Spinal cord (tissue), 10 donors: ENCODE measurements at places on chromosomes 4 and X.

GRCh38 chr4:41748571-41749475 lies at the start of gene PHOX2B:
Gene PHOX2B (minus strand): TSS chr4:41748725. CDS start chr4:41748610, 115 bp downstream.
- DNase-seq: no peak

- DNase-seq: no peak
These were observed 92.9 kb upstream of the MSX1 start for GRCh38 chr4:4766564-4766963.

GRCh38 chr4:123034023-123034422 lies 111.6 kb upstream of the NUDT6 start:
- no peak for DNase-seq

DNA sequence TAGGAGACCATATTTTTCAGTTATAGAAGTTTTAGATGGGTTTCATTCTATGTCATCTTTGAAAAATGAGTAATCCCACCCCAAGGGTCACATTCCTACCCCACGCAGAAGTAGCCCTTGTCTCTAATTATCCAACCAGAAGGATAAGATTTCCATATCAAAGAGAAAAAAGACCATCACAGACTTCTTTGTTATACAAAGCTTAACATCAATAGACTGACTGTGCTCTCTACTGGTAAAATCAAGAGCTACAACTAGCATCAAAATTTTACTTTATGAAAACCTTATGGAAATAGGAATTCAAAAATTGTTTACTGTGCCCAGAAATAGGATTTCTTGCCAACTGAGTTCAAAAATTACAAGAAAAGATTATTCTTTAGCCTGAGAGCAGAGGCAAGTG lies 24.9 kb downstream of the TNMD start:
- DNase-seq: no peak

GRCh38 chrX:154596290-154596929 lies 11.5 kb downstream of the CTAG1A start:
- DNase-seq: no peak

- DNase-seq: no peak
These were observed 2.5 kb upstream of the USP11 start for GRCh38 chrX:47230136-47230868.

DNA sequence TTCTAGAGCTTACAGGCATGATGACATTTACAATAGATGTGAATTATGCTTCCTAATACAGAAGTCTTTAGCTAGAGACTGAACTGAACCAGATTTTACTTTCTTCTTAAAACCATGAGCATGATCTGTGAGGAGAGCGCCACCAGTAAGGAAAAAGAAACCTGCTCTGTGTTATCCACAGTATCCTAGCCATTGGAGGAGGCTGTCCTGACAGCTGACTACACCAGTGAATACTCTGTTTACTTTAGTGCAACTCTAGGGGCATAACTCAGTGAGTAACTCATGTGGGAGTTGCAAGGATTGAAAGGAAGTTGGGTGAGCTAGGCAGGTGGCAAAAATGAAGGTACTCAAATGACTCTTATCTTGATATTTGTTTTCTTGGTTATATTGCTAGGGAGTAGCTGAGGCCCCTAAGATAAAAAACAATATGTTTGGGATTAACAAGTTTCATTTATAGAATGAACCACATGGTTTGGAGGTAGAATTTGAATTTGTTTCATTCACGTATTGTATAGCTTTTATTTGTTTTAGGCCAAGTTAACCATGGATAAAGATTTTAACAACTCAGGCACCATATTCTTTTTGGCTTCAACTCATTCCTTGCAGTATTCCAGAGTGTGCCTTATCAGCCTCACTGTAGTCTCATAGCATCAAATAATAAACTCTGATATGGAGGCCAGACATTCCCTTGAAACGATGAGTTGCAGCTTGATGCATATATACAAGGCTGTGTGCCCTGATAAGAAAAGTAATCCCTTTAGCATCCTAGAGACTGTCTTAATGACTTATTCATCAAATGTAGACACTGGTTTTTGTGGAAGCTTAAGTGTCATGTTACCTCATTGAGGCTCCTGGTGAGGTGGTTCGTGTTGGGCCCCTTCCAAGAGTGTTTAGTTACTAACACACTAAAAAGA lies 2.5 kb downstream of the BMP3 start:
- DNase-seq: no peak

GRCh38 chrX:19627533-19627932 lies 112.2 kb upstream of the MAP3K15 start:
- no peak for DNase-seq

- DNase-seq: no peak
These were observed 18.6 kb downstream of the TBCK start for GRCh38 chr4:106297245-106298035.

- no peak for DNase-seq
These were observed 384.6 kb downstream of the PPP3CA start for GRCh38 chr4:100962698-100963097.

GRCh38 chrX:101108284-101108683 lies 10.3 kb downstream of the CENPI start:
- no peak for DNase-seq

DNA sequence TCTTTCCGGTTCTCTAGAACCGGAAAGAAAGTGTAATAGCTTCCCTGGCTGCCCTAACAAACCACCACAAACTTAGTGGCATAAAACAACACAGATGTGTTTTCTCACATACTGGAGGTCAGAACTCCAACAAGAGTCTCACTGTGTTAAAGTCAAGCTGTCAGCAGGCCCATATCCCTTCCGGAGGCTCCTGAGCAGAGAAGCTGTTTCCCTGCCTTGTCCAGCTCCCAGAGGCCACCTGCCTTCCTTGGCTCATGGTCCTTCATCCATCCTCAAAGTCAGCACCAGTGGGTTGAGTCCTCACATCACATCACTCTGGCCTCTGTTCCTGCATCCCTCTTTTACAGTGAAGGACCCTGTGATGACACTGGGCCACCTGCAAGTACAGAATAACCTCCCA lies 49.8 kb upstream of the HMX1 start:
- DNase-seq: no peak

- DNase-seq: no peak
These were observed 949.9 kb downstream of the TECRL start for GRCh38 chr4:63459329-63459728.

GRCh38 chrX:106862972-106863688 lies 40.0 kb downstream of the RIPPLY1 start:
- peak; percentile 0 for DNase-seq

DNA sequence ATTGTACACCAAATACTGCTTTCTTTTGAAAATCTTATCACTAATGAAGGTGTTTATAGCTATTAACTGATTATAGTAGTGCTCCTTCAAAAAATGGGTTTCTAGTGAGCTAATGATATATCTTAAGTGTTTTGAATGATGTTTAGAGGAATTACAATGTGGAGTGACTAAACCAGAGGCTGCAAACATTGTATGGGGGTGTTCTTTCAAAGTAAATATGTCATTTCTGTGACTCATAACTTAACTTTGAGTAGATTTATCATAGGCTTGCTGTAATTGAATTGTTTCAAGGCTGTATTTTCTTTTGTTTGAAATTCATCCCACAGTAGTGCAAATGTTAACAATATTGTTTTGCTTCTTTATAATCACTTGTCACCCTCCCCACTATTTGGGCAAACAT lies 141.6 kb downstream of the IL1RAPL2 start:
- DNase-seq: no peak

GRCh38 chrX:104270212-104270611 lies 15.5 kb upstream of the ESX1 start:
- no peak for DNase-seq

DNA sequence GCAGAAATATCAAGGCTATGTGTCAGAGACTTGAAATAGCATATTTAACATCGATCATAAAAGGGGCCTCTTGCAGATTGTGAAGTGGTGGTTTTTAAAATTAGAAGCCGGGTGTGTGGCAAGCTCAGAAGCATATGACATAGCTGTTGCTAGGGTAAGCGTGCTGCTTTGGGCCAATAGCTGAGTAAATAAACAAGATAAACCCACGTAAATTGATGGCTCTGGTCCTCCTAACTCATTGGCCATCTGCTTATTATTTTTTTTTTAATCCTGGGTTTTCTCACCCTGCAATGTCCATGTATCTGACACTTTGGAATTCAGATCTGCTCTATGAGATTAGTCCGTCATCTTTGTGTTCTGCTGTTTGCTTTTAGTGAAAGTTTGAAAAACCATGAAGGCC lies 32.6 kb upstream of the STOX2 start:
- no peak for DNase-seq

GRCh38 chrX:108456971-108457477 lies 17.4 kb downstream of the COL4A5 start:
- DNase-seq: no peak

GRCh38 chrX:153588021-153588781 lies 10.7 kb downstream of the CCNQ start:
- no peak for DNase-seq

GRCh38 chrX:4936315-4936714 lies 1222.9 kb upstream of the PRKX start:
- no peak for DNase-seq

DNA sequence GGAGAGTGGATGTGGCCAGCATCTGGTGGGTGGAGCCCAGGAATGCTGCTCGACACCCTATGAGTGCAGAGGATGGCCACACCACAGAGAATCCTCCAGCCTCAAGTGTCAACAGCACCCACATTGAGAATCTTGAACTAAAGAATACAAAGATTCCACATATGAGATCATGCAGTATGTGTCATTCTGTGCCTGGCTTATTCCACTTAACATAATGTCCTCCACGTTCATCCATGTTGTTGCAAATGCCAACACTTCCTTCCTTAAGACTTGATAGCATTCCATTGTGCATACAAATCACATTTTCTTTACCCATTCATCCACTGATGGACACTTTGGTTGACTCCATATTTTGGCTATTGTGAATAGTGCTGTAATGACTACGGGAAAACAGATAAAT lies 145.8 kb downstream of the PRKX start:
- DNase-seq: no peak

DNA sequence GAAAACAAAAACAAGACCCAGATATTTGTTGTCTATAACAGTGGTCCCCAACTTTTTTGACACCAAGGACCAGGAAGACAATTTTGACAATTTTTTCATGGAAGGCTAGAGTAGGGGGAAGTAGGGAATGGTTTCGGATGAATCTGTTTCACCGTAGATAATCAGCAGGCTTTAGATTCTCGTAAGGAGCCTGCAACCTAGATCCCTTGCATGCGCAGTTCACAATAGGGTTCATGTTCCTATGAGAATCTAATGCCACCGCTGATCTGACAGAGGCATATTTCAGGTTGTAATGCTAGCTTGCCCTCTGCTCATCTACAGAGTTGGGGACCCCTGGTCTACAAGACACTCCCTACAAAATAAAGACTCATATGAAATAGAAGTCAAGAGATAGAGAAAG lies 229.8 kb downstream of the NDST4 start:
- no peak for DNase-seq

DNA sequence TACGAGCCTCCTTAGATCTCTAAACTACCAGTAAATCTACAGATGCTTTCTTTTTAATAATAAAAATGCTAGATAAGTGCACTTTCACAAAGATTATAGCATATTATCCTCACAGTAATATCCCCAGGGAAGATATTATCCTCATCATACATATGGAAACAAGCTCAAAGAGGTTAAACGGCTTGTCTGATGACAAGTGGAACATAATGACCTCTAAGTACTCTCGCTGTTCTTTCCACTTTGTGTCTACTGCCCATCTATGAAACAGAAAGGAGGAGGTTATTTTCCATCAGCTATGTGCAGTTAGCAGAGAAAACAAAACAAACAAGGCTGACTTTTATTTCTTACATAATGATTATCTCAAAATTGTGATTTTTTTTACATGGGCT lies 42.8 kb upstream of the PRDM8 start:
- DNase-seq: no peak

GRCh38 chrX:53715346-53715924 lies 28.9 kb upstream of the HUWE1 start:
- no peak for DNase-seq

GRCh38 chrX:4382273-4382672 lies 668.8 kb upstream of the PRKX start:
- no peak for DNase-seq

DNA sequence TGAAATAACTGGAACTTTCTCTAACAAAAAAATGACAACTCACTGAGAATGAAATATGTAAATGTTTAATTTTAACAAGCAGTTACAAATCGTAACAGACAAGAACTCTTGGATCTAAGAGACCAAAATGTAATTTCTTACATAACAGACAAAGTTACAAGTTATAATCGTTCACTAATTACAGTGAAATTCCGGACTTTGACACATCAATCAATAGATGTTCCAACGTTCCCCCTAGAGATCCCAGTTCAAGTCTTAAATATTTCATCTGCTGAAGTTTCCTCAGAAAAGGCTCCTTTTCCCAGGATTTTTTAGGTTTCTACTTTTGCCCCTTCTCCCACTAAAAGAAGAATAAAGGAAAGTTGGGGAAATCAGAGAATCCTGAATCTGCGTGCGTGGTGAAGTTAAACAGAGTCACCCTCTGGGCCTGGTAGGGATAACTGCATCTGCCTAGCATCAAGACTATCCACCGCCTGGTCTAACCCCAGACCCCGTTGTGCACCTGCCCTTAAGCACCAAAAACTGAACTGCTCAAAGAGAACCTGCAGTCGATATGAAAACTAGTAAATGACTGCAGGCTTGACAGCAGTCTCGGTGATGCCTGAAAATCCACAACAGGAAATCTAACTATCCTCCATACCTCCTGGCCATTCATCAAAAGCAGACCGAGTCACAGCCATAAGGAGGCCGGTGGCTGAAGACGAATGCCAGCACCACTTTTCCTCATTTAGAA lies 2.3 kb downstream of the IRF2 start:
- no peak for DNase-seq

GRCh38 chrX:116490104-116490503 lies 27.3 kb upstream of the CT83 start:
- peak; percentile 61 for DNase-seq

- DNase-seq: no peak
These were observed 81.9 kb downstream of the FHDC1 start for GRCh38 chr4:153018031-153018430.

GRCh38 chr4:38621028-38621684 lies 42.8 kb upstream of the KLF3 start:
- no peak for DNase-seq

GRCh38 chrX:134162032-134162431 lies 75.0 kb upstream of the CCDC160 start:
- no peak for DNase-seq

DNA sequence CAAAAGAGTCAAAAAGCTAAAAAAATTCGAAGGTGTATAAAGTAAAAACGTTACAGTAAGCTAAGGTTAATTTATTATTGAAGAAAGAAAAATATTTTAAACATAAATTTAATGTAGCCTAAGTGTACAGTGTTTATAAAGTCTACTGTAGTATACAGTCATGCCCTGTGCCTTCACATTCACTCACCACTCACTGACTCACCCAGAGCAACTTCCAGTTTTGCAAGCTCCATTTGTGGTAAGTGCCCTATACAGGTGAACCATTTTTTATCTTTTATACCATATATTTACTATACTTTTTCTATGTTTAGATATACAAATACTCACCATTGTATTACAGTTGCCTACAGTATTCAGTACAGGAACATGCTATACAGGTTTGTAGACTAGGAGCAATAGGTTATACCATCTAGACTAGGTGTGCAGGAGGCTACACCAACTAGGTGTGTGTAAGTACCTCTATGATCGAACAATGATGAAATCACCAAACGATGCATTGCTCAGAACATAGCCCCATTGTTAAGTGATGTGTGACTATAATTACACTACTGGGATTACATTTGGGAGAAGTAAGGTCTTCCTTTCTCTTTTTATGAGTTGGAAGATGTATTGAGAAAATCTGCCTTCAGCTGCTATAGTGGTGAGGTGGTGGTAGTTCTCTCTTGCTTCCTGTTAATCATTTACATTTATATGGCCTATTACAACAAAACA lies 27.2 kb downstream of the TMSB4X start:
- no peak for DNase-seq

GRCh38 chrX:65871671-65872311 lies 168.1 kb downstream of the VSIG4 start:
- DNase-seq: no peak

- DNase-seq: no peak
These were observed 123.7 kb upstream of the KCNIP4 start for GRCh38 chr4:22072240-22072639.
